SJCRH30 (cell line): ENCODE measurements at places on chromosomes 12 and 14. TPM values are rescaled to one million over a fixed set of nuclear protein-coding genes. Genes with fewer than 3 reads are reported as not detected.

- no peaks in the 10 kb centered on the region for H3K27me3 ChIP-seq
- H3K4me1 ChIP-seq, result peaks cover 33% of the 10 kb centered on the region
- DNase-seq, result no peak
- no peak overlapping the region for H3K4me3 ChIP-seq
- no peak overlapping the region for H3K27ac ChIP-seq
These were observed 107.5 kb downstream of the FAR2 start for GRCh38 chr12:29256598-29256997.

DNA sequence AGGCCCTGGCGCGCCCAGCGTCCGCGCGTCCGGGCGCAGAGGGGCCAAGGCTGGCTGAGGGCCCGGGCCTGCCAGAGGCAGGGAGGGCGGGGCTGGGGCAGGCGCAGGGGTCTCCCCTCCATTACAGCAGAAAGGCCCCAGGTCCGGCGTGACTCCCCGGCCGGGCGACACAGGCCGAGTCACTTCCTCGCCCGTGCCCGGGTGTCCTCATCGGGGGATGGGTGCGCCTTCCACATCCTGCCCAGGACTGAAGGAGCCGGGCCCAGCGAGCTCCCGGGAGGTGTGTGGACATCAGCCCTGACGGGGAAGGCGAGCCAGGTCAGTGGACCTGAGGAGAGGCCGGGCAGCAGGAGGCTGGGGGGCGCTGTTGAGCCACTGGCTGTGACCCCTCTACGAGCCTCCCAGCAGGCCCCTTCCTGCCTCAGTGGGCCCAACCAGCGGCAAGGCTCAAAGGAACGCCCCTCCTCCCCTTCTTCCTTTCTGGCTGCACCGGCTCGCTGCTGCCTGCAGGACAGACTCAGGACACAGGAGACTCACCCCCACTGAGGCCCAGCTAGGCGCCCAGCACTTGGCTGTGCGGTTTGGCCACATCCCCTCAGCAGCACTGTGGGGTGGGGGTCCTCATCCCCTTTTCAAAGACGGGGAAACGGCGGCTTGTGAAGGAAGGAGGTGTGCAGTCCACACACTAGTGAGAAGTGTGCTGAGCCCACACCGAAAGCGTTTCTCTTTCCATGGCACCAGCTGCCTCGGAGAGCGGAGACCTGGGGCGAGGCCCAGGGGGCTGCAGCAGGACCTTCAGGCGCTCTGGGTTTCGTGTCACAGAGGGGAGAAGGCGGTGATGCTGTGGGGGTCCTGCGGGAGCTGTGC, 606 bp downstream of the TNFAIP2 start:
- no peak overlapping the region for H3K27ac ChIP-seq
- DNase-seq, result no peak
- H3K4me1 ChIP-seq, result peaks cover 31% of the 10 kb centered on the region
- H3K4me3 ChIP-seq, result peak overlapping the region; percentile 23; the same call in 1 of the 2 replicates

GRCh38 chr12:128763395-128763794, 60.4 kb downstream of the SLC15A4 start:
- no peak for DNase-seq
- H3K27me3 ChIP-seq, result no peaks in the 10 kb centered on the region
- H3K36me3 ChIP-seq, result no peaks in the 10 kb centered on the region
- no peaks in the 10 kb centered on the region for H3K4me1 ChIP-seq

- DNase-seq, result no peak
- no peaks in the 10 kb centered on the region for H3K4me1 ChIP-seq
- H3K4me3 ChIP-seq, result no peak overlapping the region
These were observed 449.3 kb downstream of the FOXG1 start for GRCh38 chr14:29215853-29216252.

Gene C1R
- total RNA-seq, result 1.5 and 3.4 TPM in 2 replicates

Gene SERPINA9
- total RNA-seq, result not detected in 2 replicates

DNA sequence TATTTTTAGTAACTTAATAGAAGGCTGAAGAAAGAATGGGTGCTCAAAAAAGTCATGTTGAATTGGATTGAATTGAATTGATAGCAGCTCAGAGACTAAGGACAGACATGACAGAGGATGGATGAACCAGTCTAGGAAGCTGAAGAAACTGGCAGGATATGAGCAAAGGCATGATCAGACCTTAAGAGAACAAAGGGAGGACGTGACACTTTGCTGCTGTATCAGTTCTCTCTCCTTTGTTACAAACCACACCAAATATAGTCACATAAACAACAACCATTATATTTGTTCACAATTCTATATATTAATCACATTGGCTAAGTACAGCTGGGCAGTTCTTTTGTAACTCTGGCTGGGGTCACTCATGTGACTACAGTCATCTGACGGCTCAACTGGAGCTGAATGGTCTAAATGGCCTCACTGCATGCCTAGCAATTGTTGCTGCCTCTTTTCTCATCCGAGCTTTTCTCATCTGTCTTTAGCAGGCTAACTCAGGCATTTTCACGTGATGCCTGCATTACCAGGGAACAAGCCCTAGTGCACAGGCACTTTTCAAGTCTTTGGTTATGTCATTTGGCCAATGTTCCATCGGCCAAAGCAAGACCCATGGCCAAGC, 355.0 kb downstream of the ETNK1 start:
- no peak overlapping the region for H3K4me3 ChIP-seq
- H3K4me1 ChIP-seq, result no peaks in the 10 kb centered on the region
- DNase-seq, result no peak

DNA sequence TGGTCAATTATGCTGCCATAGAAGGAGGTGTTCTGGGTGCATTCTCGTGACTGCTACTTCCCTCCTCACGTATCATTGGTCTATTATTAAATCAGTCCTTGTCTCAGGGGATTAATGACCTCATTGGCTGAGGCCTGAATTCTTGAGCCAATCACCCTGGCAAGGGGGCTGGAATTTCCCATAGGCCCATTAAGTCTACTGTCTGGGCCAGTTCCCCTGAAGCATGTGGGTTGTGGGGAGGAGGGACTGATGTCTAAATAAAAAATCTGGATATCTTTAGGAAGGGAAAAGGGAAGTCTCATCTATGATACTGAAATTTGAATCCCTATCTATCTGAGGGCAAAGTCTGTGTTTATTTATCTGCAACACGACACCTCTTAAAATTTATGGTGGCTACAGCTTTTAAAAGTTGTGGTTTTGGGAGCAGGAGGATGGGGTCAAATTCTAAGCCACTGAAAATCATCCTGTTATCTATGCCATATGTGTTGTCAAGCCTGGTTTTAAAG, 71.9 kb downstream of the DYRK2 start:
- H3K27me3 ChIP-seq, result no peaks in the 10 kb centered on the region
- H3K27ac ChIP-seq, result no peak overlapping the region; the same call in 1 of the 2 replicates
- peaks cover 20% of the 10 kb centered on the region for H3K4me1 ChIP-seq
- DNase-seq, result peak; percentile 82
- H3K4me3 ChIP-seq, result no peak overlapping the region

DNA sequence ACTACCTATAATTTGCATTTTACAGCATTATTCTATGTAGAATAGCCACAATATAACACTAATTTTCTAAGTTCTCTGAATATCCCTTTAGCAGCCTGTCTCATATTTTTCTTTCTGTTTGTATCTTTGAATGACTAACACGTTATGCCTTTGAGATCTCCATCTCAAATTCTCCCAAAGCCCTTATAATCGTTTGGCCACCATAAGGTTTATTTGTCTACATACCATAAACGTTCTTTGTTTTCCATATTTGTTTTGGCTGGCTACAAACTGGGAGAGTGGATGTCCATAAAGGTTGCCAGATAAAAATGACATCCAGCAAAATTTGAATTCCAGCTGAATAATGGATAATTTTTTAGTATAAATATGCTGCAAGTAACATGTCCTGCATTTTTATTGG, 203.7 kb downstream of the STXBP6 start:
- no peaks in the 10 kb centered on the region for H3K36me3 ChIP-seq
- peak; percentile 2 for DNase-seq
- H3K4me3 ChIP-seq, result no peak overlapping the region
- H3K27me3 ChIP-seq, result no peaks in the 10 kb centered on the region
- H3K4me1 ChIP-seq, result peaks cover 5% of the 10 kb centered on the region; the same call in 1 of the 2 replicates

DNA sequence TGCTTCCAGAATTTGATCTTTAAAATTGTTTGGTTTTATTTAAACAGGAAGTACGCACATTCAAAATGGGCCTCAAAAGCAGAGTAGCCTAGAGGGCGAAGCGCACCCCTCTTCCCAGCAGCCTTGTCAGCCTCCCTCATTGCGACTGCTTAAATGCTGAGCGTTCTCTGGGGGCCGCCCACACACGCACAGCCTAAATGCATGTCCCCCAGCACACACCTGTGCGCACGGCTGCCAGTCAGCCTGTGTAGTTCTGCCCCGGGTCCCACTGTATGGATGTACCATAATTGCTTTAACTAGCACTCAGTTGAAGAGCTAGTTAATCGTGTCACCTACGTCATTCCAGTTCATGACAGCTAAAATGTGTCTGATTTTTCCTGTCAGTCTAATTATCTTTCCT, 79.3 kb downstream of the TESC start:
- H3K36me3 ChIP-seq, result no peaks in the 10 kb centered on the region
- H3K27me3 ChIP-seq, result no peaks in the 10 kb centered on the region
- DNase-seq, result no peak
- no peaks in the 10 kb centered on the region for H3K4me1 ChIP-seq
- no peak overlapping the region for H3K4me3 ChIP-seq
- no peak overlapping the region for H3K27ac ChIP-seq

Gene NOC4L
- total RNA-seq, result 14.3 and 15.4 TPM in 2 replicates

DNA sequence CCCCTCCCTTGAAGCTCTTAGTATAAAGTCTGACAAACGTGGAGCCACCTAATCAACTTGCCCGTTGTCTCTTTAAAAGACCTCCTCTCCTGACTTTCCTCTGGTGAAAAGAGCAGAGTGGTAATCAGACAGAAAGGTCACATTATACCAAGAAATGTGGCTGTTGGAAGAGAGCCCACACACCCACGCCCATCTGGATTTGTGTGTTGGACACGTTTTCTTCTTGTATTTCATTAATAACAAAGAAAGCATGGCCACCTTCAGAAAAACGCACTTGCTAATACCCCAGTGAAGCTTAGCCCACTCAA, 41.3 kb downstream of the CCDC60 start:
- H3K27ac ChIP-seq, result no peak overlapping the region
- H3K27me3 ChIP-seq, result no peaks in the 10 kb centered on the region
- no peaks in the 10 kb centered on the region for H3K36me3 ChIP-seq

GRCh38 chr14:70442750-70443149, 9.2 kb upstream of the ADAM21 start:
- no peaks in the 10 kb centered on the region for H3K4me1 ChIP-seq
- H3K4me3 ChIP-seq, result no peak overlapping the region
- DNase-seq, result no peak
- no peaks in the 10 kb centered on the region for H3K36me3 ChIP-seq
- no peaks in the 10 kb centered on the region for H3K27me3 ChIP-seq

DNA sequence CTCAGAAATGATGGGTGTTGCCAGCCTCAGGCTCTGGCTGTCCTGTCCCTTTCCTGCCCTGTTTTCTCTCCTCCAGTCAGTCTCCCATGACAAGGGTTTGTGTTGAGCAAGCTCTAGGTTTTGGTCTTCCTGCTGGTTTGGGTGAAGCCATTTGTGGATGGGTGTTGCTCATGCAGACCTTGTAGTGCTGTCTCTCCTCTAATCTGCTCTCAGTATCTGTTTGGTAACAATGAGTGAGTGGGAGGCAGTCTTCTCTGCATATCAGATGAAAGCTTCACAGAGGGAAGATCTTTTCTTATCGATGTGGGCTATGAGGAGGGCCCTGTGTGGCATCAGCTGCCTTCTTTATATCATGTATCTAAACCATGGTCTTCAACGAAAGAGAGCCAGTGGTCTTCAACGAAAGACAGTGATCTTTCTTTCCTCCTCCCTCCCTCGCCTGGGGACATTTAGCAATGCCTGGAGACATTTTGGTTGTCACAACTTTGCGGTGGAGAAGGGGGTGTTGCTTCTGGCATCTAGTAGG, 3.6 kb downstream of the CMA1 start:
- no peak overlapping the region for H3K4me3 ChIP-seq
- no peaks in the 10 kb centered on the region for H3K27me3 ChIP-seq
- no peaks in the 10 kb centered on the region for H3K4me1 ChIP-seq

- DNase-seq, result no peak
- H3K27ac ChIP-seq, result no peak overlapping the region
- no peaks in the 10 kb centered on the region for H3K36me3 ChIP-seq
- no peaks in the 10 kb centered on the region for H3K27me3 ChIP-seq
- H3K4me1 ChIP-seq, result no peaks in the 10 kb centered on the region
These were observed 83.4 kb downstream of the PDZRN4 start for GRCh38 chr12:41271489-41271888.

- no peaks in the 10 kb centered on the region for H3K4me1 ChIP-seq
- H3K36me3 ChIP-seq, result no peaks in the 10 kb centered on the region
- no peak overlapping the region for H3K27ac ChIP-seq
- no peak overlapping the region for H3K4me3 ChIP-seq
- no peak for DNase-seq
These were observed 18.6 kb upstream of the EIF5 start for GRCh38 chr14:103315351-103315911.

- H3K4me1 ChIP-seq, result no peaks in the 10 kb centered on the region
- no peak overlapping the region for H3K4me3 ChIP-seq
- H3K27me3 ChIP-seq, result no peaks in the 10 kb centered on the region
- DNase-seq, result no peak
These were observed 10.7 kb downstream of the PRKCH start for GRCh38 chr14:61331992-61332657.

DNA sequence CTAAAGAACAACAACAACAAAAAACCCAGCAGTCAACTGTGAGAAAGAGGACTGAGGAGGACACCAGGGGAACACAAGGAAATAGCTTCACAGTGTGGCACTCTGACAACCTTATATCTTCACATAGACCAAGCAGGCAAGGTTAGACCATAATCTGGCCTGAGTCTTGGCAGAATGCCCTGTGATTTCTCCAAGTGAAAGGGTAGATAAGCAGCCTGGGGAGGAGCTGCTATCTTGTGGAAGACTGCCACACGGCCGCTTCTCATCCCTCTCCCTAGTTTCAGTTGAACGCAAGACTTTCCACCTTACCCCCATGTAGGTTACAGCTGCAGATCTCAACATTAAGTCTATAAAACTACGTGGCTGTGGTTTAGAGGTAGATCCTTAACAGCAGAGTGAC, 3.7 kb downstream of the SLC25A21 start:
- H3K4me1 ChIP-seq, result no peaks in the 10 kb centered on the region
- no peak for DNase-seq
- no peak overlapping the region for H3K4me3 ChIP-seq
- no peak overlapping the region for H3K27ac ChIP-seq
- 0 out of 2 replicates have a peak, but pooled peaks cover 5% of the 10 kb centered on the region for H3K27me3 ChIP-seq

Gene MANSC4
- not detected in 2 replicates for total RNA-seq

Gene MYH7
- total RNA-seq, result 0.20 and 0.23 TPM in 2 replicates

GRCh38 chr14:40028991-40029390, 596.8 kb upstream of the FBXO33 start:
- H3K27me3 ChIP-seq, result no peaks in the 10 kb centered on the region
- DNase-seq, result no peak
- no peak overlapping the region for H3K4me3 ChIP-seq
- H3K4me1 ChIP-seq, result no peaks in the 10 kb centered on the region
- H3K36me3 ChIP-seq, result no peaks in the 10 kb centered on the region
- no peak overlapping the region for H3K27ac ChIP-seq

DNA sequence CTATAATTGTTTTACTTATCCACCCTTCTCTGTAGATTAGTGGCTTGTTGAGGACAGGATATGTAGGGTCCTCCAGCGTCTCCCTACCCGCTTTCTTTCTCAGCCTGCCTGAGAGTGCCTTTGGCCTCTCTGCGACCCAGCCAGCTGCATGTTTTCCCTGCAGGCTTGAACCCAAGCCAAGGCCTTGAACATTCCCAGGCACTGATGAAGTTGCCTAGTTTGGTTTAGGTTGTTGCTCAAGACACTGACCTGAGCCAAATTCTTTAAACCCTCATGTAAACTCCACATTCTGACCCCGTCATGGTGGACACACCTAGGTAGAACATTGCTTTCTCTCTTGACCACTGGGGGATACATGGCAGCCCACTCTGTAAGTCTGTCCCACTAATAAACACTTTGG, 33.4 kb upstream of the TXNRD1 start:
- H3K36me3 ChIP-seq, result no peaks in the 10 kb centered on the region
- H3K27ac ChIP-seq, result no peak overlapping the region
- no peak overlapping the region for H3K4me3 ChIP-seq
- DNase-seq, result no peak
- H3K27me3 ChIP-seq, result no peaks in the 10 kb centered on the region
- H3K4me1 ChIP-seq, result no peaks in the 10 kb centered on the region
